ENCODE measurements at places on chromosomes 6 and 20.

DNA sequence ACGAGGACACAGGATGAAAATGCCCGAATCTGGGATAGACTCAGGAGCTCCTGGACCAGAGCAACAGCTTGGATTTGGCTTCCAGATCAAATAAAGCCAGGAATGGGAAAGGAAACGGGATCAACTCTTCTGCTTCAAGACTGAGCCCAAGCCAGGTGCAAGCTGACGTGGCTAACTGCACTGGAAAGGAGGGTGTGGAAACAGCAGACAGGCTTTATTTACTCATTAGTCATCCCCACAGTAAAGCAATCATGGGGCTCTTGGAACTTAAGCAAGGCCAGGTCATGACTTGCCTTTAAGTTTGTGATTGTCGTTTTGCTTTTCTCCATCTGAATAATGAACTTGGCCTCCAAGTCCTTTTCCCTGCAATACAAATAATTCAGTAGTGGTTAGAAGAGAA lies 45.2 kb downstream of the KIF16B start:
- H3K27ac ChIP-seq, result no peak overlapping the region
- no peaks in the 10 kb centered on the region for H3K27me3 ChIP-seq
- H3K4me1 ChIP-seq, result peaks cover 23% of the 10 kb centered on the region
- peaks cover 40% of the 10 kb centered on the region for H3K36me3 ChIP-seq
- H3K4me3 ChIP-seq, result no peak overlapping the region

DNA sequence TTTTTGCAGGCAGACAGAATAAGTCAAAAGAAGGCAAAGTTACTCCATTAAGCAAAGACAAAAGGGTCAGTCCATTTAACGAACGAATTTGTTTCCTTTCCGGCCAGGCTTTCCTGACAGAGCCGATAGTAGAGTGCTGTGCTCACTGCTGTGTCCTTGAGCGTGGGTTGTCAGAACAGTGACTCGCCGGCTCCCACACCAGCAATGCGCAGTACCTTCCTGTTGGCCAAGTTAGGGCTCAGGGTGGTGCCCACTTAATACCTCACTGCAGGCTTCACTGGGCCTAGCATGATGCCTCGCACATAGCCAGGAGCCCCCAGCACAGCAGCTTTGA lies 294.7 kb downstream of the FOXC1 start:
- peak overlapping the region; percentile 23 for H3K4me3 ChIP-seq
- peak overlapping the region; percentile 86 for H3K27ac ChIP-seq
- peaks cover 17% of the 10 kb centered on the region for H3K27me3 ChIP-seq

DNA sequence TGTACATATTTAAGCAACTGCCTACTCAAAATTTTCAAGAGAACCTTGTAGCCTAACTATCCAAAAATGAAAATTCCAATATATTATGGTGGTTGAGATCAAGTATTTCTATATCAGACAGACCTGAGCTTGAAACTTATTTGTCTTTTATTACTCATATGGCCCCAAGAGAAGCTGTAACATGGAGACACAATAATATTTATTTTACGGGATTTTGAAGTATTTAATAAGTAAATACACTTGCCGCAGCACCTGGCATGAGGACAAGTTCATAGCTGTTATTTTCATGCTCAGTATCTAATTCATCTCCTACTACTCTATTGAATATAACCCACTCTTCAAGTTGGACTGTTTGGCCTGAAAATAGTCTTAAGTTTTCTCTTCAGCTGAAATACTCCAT lies 28.0 kb downstream of the PTPRK start:
- H3K27me3 ChIP-seq, result no peaks in the 10 kb centered on the region
- H3K36me3 ChIP-seq, result peaks cover 27% of the 10 kb centered on the region
- H3K4me1 ChIP-seq, result peaks cover 42% of the 10 kb centered on the region
- no peak overlapping the region for H3K27ac ChIP-seq

DNA sequence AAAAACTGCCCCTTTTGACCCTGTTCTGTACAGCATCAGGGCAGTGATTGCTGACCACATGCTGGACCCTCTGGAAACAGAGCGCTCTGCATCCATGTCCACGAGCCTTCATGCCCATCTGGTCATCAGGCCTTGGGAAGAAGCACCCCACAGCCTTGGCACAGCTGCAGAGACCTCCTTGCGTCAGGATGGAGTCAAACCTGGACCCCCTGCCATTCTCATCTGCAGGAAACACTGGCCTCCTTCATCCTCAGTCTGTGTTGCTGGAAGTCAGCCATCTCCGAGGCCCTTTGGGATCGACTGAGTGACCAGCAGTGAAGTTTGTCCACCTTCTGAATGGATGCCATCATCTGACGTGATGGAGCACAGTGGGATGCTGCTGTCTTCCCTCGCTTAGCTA lies 2138.3 kb upstream of the DEFB115 start:
- no peak for DNase-seq
- no peaks in the 10 kb centered on the region for H3K4me1 ChIP-seq
- H3K27me3 ChIP-seq, result no peaks in the 10 kb centered on the region
- H3K36me3 ChIP-seq, result no peaks in the 10 kb centered on the region

GRCh38 chr20:64086801-64087200 lies 2.6 kb upstream of the LKAAEAR1 start:
- H3K27ac ChIP-seq, result no peak overlapping the region
- H3K36me3 ChIP-seq, result no peaks in the 10 kb centered on the region
- H3K27me3 ChIP-seq, result peaks cover 81% of the 10 kb centered on the region
- peaks cover 15% of the 10 kb centered on the region for H3K4me1 ChIP-seq
- no peak for DNase-seq
- H3K4me3 ChIP-seq, result no peak overlapping the region

- no peak overlapping the region for H3K27ac ChIP-seq
- H3K27me3 ChIP-seq, result no peaks in the 10 kb centered on the region
- DNase-seq, result no peak
These were observed 648.0 kb upstream of the GJE1 start for GRCh38 chr6:141484711-141485110.

- H3K27me3 ChIP-seq, result no peaks in the 10 kb centered on the region
- H3K4me3 ChIP-seq, result no peak overlapping the region
- H3K27ac ChIP-seq, result no peak overlapping the region
- no peak for DNase-seq
- peaks cover 24% of the 10 kb centered on the region for H3K36me3 ChIP-seq
These were observed 309.7 kb downstream of the KIF16B start for GRCh38 chr20:16263582-16263981.

- H3K27me3 ChIP-seq, result no peaks in the 10 kb centered on the region
- H3K4me1 ChIP-seq, result peaks cover 13% of the 10 kb centered on the region
- DNase-seq, result no peak
- H3K27ac ChIP-seq, result no peak overlapping the region
- no peak overlapping the region for H3K4me3 ChIP-seq
- peaks cover 51% of the 10 kb centered on the region for H3K36me3 ChIP-seq
These were observed 22.0 kb downstream of the RNF146 start for GRCh38 chr6:127288705-127289104.

DNA sequence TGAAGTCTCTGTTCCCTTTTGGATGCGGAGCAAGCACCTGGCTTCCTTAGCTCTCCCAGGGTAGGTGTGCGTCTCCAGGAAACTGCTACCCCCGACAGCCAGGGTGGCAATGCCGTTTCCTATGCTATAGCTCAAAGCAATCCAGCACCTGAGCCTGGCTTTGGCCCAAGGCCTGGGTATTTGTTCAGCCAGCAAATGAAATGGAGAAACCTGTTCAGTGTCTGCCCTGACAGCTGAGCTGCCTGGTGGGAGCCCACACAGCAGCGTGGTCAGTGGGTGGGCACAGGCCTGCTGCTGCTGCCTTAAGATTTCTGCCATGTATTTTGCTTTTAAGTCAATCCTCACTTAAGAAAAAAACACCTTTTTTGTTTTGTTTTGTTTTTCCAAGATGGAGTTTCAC lies 13.7 kb downstream of the SPATA2 start:
- no peak overlapping the region for H3K4me3 ChIP-seq
- H3K36me3 ChIP-seq, result peaks cover 52% of the 10 kb centered on the region
- no peak for DNase-seq
- no peaks in the 10 kb centered on the region for H3K27me3 ChIP-seq

DNA sequence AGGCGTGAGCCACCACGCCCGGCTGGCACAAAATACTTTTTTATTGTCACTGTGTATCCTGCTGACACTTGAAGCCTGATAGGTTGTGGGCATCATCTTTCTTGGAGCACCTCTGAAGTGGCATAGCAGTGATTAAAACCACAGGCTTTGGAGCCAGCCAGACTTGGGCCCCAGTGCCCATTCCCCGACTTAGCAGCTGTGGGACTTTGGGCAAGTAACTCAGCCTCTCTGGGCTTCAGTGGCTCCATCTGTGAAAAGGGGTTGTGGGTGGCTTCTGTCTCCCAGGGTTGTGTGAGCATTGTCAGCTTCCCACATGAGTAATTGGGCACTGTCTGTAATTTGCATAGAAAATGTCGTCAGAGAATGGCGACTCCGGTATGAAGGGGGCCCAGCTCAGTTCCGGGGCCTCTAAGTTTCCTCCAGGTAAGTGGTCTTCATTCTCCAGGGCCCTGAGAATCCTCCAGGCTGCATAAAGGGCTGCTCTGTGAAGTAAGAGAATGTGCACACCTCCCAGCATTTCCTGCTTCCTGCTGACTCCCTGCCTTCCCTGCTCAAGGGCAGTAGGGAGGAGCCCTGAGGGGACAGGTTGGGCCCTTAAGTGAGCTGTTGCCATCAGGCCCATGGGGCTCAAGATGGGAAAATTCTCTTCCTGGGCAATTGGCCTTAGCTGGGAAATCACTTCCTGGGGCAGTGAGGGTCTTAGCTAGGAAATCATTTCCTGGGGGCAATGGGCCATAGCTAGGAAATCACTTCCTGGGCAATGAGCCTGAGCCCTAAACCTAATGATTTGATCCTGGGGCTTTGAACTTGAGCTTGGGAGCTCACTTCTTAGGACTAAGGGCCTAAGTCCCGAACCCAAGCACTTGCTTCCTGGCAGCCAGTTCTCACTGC lies 27.2 kb downstream of the ARHGAP40 start:
- peaks cover 7% of the 10 kb centered on the region for H3K4me1 ChIP-seq
- peaks cover 29% of the 10 kb centered on the region for H3K27me3 ChIP-seq
- no peak overlapping the region for H3K27ac ChIP-seq
- H3K4me3 ChIP-seq, result no peak overlapping the region
- H3K36me3 ChIP-seq, result no peaks in the 10 kb centered on the region
- no peak for DNase-seq

DNA sequence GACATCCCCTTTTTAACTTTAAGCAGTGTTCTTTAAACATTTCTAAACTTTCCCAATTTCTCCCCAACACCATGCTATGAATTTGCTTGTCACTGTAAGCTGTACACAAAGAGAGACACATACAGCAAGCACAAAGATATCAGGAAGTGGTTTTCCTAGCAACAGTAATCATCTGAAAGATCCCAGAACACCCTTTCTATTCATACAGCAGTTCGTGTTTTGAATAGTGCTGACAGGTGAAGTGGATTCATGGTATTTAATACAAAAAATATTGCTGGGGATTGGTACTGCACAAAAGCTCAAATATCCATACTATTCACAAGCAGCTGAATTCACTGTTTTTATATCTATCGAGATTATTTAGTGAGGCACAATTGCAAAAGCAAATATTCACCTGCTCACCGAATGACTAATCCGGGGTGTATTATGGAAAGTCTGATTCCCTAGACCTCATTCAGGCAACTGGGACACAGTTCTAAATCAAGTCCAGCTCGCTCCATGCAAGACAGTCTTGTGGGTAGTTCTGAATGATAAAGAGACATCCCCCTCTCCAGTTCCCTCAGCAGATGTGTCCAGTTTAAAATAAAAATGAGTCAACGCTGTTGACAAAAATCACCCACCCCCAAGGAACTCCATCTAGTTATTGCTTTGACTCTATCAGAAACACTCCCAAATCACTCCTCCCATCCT lies 107.1 kb upstream of the TSHZ2 start:
- no peak overlapping the region for H3K4me3 ChIP-seq
- DNase-seq, result no peak
- H3K27ac ChIP-seq, result no peak overlapping the region
- no peaks in the 10 kb centered on the region for H3K36me3 ChIP-seq
- peaks cover 4% of the 10 kb centered on the region for H3K4me1 ChIP-seq
